B cell (primary cell): ENCODE measurements at places on chromosomes 11 and 22. TPM values are rescaled to one million over a fixed set of nuclear protein-coding genes. Genes with fewer than 3 reads are reported as not detected.

GRCh38 chr22:31363885-31364465, 17.8 kb upstream of the PATZ1 start:
- H3K4me1 ChIP-seq: no peaks in the 10 kb centered on the region
- H3K27ac ChIP-seq: no peak overlapping the region
- no peak overlapping the region for H3K4me3 ChIP-seq

OR51S1 gene
- not detected in 2 replicates for polyA plus RNA-seq

P2RX6 gene
- 0.35 and 0.79 TPM in 2 replicates for polyA plus RNA-seq

PRR33 gene
- not detected in 2 replicates for polyA plus RNA-seq

GRCh38 chr11:102553835-102554282, 23.3 kb upstream of the MMP7 start:
- no peaks in the 10 kb centered on the region for H3K27me3 ChIP-seq
- H3K36me3 ChIP-seq: no peaks in the 10 kb centered on the region
- H3K4me1 ChIP-seq: peaks cover 11% of the 10 kb centered on the region
- H3K4me3 ChIP-seq: no peak overlapping the region
- DNase-seq: no peak

GRCh38 chr22:23037429-23038333, 32.6 kb upstream of the GNAZ start:
- no peaks in the 10 kb centered on the region for H3K36me3 ChIP-seq
- no peak overlapping the region for H3K4me3 ChIP-seq
- peaks cover 55% of the 10 kb centered on the region for H3K4me1 ChIP-seq
- DNase-seq: no peak

FAM180B gene
- polyA plus RNA-seq: 0.06 TPM in 1 of 2 replicates, not detected in the other

- no peaks in the 10 kb centered on the region for H3K36me3 ChIP-seq
- H3K27ac ChIP-seq: no peak overlapping the region
- DNase-seq: no peak
- no peaks in the 10 kb centered on the region for H3K4me1 ChIP-seq
These were observed 114.2 kb upstream of the NAV2 start for GRCh38 chr11:19598456-19598855.

DNA sequence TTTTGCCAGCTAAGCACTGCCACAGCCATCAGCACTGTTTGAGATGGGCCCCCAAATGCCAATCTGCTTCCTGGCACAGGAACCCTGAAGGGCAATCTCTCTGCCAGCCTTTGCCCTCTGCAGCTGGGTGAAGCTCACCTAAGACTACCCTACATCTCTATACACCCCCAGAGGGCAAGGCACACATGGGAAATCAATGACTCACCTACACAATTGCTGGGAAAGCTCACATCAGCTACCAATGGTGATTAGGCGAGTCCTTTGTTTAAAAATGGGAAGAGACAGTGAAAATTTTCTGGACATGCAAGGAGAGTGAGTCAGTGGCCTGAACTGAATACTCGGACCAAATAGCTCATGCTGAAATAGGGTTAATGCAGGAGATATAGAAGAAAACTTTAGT, 12.6 kb upstream of the PRDM11 start:
- no peaks in the 10 kb centered on the region for H3K27me3 ChIP-seq
- no peaks in the 10 kb centered on the region for H3K36me3 ChIP-seq
- H3K27ac ChIP-seq: no peak overlapping the region
- DNase-seq: no peak
- no peaks in the 10 kb centered on the region for H3K4me1 ChIP-seq
- no peak overlapping the region for H3K4me3 ChIP-seq
